Peyer's patch (tissue), 4 donors: ENCODE measurements at places on chromosomes 2 and 18. TPM values are rescaled to one million over a fixed set of nuclear protein-coding genes. Genes with fewer than 3 reads are reported as not detected.

IER3IP1 gene
- total RNA-seq: 8.1 TPM

GPR39 gene
- 9.1 TPM for total RNA-seq

KLHL29 gene
- 1.9 TPM for total RNA-seq

IL1F10 gene
- not detected for total RNA-seq

EN1 gene
- total RNA-seq: not detected

CDH2 gene
- not detected for total RNA-seq

GREB1 gene
- 2.1 TPM for total RNA-seq

LRRTM1 gene
- total RNA-seq: not detected

LONRF2 gene
- 3.1 TPM for total RNA-seq

MSTN gene
- total RNA-seq: not detected

TDRD15 gene
- total RNA-seq: not detected

UGT1A8 gene
- 19.6 TPM for total RNA-seq

MC4R gene
- not detected for total RNA-seq

ZNF2 gene
- 3.7 TPM for total RNA-seq

GNLY gene
- 1.7 TPM for total RNA-seq

TNFAIP6 gene
- total RNA-seq: not detected

TMEFF2 gene
- 0.54 TPM for total RNA-seq

TEX44 gene
- not detected for total RNA-seq
